ENCODE measurements at places on chromosomes 11 and 22.

- DNase-seq = no peak
Observed at GRCh38 chr11:72528121-72528520, 93.8 kb upstream of the CLPB start.

DNA sequence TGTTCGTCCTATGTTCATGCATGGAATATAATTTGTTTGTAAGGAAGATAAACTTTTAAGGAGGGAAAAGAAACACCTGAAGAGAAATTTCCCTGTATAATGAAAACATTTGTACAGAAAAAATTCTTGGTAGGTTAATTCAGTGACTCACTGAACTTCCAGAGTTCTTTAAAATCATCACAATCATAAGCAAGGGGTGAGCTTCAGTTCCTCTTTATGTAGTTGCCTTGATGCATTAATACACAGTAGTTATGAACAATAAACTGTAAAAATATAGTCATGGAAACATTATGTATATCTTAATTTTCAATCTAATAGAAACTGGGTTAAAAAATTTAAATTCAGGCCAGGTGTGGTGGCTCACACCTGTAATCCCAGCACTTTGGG is 1.1 kb upstream of the C11orf65 start:
- no peak for DNase-seq

- DNase-seq = no peak
Observed at GRCh38 chr11:126515501-126515900, 160.0 kb downstream of the ST3GAL4 start.

GRCh38 chr22:32823024-32823730 is 21.7 kb downstream of the TIMP3 start:
- no peak for DNase-seq

- no peak for DNase-seq
Observed at GRCh38 chr11:18703001-18703763, 4.6 kb downstream of the TMEM86A start.

- no peak for DNase-seq
Observed at GRCh38 chr22:47515384-47516125, 753.1 kb downstream of the TBC1D22A start.

DNA sequence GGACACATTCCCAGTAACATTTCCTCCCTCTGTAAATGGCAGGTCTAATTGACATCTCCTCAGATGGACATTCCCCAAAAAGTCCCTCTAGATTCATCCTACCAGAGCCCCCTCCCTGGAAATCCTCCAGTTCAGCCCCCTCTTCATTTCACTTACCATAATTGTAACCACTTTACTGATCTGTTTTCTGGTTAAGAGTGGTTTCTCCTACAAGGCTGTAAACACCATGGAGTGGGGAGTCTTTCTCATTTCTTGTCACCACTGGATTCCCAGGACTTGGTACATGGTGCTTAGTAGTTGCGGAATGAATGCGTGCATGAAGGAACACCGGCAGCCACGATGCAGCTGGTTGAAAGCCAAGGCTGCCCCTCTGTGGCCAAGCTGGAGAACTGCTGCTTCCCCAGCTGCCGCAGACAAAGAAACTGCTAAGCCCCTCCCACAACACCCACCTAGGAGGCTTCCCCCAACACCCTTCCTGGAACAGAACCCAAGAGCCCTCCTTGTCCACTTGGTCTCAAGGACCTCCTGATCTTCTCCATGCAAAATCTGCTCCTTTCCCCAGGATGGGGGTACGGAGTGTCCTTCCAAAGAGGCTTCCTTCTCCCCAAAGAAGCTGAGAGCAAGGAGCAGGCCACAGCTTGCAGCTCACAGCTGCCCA is 18.6 kb upstream of the SCARF2 start:
- peak; percentile 43 for DNase-seq

DNA sequence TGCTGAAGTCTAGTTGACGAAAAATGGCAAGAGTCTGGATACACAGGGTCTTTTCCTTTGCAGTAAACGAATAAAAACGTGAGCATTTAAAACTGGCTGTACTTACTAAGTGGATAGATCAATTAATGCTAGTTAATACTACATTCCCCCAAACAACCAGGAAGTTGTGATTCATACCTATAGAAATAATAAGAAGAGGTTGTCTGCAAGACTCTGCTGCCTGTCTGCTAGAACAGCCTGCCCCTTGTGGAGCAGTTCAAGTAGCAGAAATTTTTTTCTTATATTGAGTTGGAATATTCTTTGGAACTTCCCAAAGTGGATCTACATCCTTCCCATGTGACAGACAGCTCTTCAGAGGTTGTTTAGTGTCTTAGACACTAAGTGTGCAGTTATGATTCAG is 86.8 kb downstream of the TEAD1 start:
- DNase-seq = no peak

DNA sequence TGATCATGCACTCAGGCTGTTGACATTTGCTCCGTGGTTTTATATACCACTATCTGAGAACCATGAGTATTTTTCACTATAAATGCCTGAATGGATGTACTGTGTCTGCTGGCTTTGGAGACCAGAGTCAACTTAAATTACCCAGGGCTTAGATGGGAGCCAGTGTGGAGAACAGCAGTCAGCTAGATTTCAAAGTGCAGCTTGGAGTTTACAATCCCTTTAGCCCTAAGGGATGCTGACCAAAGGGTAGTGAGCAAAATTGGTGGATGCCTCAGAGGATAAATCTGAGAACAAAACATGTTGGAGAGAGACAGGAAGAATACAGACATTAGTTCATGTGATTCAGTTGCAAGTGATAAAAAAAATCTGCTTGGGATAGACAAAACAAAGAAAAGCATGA is 327.5 kb downstream of the C11orf87 start:
- no peak for DNase-seq

DNA sequence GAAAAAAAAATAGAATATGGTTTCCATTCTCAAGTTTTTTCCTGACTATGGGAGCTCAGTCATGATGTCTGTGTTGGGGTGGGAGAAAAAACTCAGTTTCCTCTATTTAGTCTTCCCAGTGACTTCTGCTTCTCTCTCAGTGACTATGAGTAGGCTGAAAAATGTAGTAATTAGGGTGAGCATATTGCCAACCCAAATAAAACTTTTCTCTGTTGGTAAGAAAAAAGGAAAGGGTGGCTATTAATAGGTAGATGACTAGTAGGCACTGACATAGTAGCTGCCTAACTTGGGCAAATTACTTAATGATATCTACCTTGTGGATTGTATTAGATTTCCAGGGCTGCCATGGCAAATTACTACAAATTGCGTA is 34.2 kb upstream of the BIRC3 start:
- no peak for DNase-seq

DNA sequence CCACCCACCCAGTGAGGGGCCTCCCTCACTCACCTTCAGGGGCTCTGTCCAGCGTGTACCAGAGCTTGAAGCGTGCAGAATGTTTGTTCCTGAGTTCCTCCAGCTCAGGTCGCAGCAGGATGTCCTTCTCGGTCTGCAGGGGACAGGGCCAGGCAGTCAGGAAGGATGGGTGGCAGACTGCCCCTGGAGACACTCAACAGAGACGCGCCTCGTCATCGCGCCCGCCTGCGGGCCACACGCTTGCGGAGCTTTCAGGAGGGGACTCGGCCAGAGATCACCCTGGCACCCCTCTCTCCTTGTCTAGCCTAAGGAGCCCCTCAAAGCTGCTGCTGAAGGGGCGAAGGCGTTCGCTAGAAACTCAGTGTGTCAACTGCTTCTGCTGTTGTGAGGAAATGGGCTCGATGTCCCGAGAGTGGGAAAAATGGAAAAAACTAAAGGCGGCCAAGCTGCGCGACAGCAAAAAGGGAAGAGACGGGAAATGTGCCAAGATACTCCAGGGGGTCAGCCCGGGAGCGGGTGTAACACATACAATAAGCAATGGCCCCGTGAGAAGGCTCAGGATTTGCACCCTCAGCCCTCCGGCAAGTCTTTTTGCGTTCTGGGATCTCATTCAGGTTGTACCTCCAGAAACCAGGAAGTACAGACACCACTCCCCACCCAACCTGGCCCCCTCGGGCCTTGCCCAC is 9.2 kb upstream of the POLDIP3 start:
- no peak for DNase-seq

- DNase-seq = no peak
Observed at GRCh38 chr11:115716601-115717529, 212.7 kb upstream of the CADM1 start.

DNA sequence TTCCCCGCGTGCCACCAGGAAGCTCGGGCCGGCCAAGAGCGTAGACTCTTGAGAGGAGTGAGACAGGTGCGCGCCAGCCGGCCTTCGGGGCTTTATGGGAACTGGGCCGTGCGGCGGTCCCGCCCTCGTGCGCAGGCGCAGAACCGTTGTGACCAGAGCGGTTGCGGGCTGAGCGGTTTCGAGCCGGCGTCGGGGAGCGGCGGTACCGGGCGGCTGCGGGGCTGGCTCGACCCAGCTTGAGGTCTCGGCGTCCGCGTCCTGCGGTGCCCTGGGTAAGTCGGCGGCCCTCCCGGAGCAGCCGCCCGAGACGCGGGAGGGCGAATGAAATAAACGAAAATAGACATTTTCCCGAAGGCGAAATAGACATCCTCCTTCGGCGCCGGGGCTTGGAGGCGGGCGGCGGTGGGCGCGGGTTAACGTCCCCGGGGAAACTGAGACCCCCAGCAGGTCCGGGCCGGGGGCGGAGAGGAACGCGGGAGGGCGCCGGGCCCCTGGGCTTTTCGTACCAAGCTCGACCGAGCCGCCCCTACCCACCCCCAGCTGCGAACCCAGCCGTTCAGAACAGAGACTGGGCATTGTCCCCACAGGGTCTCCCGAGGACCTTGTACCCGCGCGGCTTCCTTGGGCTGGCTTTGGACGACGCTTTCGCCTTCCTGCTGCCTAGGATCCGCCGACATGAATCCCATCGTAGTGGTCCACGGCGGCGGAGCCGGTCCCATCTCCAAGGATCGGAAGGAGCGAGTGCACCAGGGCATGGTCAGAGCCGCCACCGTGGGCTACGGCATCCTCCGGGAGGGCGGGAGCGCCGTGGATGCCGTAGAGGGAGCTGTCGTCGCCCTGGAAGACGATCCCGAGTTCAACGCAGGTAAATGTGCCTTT is at the start of gene ASRGL1:
Gene ASRGL1 (plus strand): TSS at position 146 of the 879 bp plus-strand sequence. CDS start 530 bp downstream, at position 676.
- peak; percentile 48 for DNase-seq

- DNase-seq = no peak
Observed at GRCh38 chr22:36238373-36239149, 766 bp downstream of the APOL2 start.

DNA sequence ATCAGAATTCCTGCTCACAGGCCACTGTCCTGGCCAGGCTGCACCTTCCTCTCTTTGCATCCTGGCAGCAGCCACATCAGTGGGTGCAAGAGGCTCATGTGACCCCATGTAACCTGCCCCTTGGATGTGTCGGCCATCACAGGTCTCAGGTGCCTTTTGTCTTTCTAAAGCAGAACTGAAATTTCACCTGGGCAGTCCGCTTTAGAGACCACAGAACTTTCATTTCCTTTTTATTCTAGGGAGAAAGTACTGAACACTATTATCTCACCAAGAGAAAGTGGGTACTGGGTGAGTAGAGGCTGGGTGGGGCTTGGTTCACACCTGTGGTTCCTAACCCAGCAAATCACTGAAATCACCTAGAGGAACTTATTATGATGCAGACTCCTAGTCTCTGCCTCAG is 51.7 kb upstream of the NUP160 start:
- no peak for DNase-seq

DNA sequence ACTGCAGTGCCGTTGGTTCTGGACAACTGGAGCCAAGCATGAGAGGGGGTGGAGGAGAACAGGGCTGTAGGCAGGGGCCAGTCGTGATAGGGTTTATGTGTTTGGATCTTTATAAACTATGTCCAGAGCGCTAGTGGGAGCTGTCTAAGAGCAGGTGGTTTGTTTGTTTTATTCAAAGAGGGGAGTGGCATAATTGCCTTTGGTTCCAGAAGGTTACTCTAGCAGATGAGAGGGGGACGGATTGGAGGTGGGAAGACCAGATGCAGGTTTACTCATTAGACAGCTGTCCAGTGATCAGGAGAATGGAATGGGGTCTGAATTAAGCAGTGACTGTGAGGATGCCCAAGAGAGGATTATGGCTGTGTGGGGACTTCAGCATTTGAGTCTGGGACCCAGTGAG is 109.3 kb upstream of the TBCEL start:
- no peak for DNase-seq

DNA sequence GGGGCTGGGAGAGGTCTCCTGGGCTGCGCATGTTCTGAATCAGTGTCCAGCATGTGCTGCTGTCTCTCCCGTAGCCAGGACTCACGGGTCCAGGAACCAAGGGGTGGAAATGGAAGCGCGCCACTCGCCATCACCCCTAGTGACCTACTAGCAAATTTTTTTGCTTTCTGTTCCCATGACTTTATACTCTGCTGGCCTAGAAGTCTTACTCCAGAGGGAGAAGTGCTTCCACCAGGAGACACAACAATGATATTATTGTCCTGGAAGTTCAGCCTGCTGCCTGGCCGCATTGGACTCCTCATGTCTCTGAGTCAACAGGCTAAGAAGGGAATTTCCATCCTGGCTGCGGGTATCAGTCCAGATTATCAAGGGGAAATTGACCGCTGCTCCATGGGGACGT is 729.7 kb downstream of the BRD1 start:
- no peak for DNase-seq

- DNase-seq = no peak
Observed at GRCh38 chr22:29310065-29310862, 3.8 kb downstream of the GAS2L1 start.

DNA sequence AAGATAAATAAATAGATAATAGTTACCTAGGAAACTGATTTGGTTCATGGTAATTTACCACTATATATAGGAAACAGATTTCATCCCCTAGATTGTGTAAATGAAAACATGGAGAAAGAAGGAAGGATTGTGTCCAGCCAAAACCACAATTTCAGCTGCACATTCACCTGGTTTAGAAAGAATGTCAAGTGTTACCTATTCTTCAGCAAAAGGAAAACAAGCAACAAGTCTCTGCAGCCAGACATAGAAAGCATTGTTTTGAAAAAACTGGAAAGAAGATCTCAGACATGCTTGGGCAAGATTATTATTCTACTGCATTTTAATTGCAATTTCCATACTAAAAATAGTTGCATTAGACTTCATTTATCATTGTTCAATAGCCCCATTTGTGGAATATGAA is 8.8 kb upstream of the BMAL1 start:
- DNase-seq = no peak

GRCh38 chr11:134510233-134511040 is 98.4 kb upstream of the B3GAT1 start:
- no peak for DNase-seq

DNA sequence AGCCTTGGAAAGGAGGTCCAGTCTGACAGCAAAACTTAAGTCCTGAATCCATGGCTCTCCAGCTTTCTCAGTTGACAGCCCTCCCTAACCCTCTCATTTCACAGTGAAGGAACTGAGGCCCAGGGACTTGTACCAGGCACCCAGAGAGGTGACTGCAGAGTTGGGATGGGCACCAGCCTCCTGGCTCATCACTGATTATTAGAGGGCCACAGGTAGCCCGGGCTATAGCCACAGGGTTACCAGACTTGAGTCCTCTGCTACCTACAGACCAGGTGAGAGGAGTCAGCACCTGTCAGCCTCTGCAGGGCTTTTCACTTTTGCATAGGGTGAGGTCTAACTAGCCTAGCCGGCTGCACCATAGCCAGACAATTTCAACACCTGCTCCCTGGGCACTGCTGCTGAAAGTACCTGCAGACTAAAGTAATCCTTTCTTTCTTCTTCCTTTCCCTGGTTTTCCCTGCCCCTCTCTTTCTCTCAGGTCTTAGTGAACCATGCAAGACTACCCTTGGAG is 37.6 kb downstream of the SYT13 start:
- no peak for DNase-seq

All from stimulated activated CD4-positive, alpha-beta T cell treated with anti-CD3 and anti-CD28 coated beads, Interleukin-15, amount 100 ng/mL, for 1 hour (primary cell).